Stimulated activated CD8-positive, alpha-beta memory T cell treated with anti-CD3 and anti-CD28 coated beads, Interleukin-15, amount 100 ng/mL, for 24 hours (primary cell): ENCODE measurements at places on chromosomes 5 and 9.

DNA sequence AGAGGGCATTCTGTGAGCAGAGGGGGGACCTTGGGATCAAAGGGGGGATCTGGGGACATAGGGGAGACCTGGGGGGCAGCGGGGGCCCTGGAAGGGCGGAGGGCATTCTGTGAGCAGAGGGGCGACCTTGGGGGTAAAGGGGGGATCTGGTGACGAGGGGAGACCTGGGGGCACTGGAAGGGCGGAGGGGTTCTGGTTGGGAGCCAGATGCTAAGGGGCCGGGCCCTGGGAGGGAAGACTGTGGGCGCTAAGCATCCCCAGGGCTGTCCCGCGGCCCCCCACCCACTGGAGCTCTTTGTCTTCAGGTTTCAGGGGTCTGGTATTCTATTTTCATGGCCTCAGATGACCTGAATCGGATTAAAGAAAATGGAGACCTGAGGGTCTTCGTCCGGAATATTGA, 748 bp downstream of the LCN9 start:
- no peak for DNase-seq

DNA sequence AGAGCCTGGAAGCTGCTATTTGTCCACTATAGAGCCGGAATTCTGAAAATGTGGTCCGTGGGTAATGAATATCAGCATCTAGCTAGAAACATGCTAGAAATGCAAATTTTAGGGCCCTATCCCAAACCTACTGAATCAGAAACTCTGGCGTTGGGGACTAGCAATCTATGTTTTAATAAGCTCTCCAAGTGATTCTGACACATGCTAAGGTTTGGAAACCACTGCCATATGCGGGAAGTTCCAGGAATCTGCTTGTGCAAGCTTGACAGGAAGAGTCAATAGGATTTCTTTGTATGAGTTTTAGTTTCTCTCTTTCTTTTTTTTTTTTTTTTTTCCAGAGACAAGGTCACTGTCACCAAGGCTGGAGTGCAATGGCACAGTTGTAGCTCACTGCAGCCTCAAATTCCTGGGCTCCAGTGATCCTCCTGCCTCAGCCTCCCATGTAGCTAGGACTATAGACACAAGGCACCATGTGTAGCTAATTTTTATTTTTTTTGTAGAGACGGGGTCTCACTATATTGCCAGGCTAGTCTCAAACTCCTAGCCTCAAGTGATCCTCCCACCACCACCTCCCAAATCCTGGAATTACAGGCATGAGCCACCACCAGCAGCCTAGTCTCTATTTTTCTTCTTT, 26.4 kb upstream of the CARNMT1 start:
- DNase-seq: no peak

DNA sequence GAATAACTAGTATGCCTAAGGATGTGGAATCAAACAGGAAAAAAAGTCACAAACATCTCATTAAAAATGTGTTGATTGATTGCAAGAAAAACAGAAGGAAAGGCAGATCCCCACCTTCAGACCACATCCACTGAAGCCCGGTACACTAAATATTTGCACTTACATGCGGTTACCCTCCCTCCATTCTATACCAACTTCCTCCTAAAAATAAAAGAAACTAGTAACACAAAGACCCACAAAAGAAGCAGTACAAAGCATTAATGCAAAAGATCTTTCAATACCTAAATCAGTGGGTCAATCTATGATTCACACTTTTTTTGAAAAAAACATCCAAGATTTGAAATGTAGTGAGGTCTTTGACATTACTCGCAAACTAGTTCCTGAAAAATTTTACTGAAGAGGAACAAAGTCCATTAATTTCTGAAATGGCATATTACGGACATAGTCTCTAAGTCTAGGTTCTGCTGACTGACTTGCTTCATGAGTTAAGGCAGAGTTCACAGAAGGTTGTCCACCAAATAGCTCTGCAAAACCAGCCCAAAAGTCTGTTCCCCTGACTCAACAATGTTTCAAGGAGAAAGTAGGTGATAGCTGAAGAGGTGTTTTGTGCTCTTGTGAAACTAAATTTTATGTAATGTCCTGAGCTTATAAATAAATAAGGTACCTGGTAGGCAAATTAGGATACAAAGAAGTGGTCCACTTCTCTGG, 100.7 kb downstream of the PAM start:
- DNase-seq: no peak

DNA sequence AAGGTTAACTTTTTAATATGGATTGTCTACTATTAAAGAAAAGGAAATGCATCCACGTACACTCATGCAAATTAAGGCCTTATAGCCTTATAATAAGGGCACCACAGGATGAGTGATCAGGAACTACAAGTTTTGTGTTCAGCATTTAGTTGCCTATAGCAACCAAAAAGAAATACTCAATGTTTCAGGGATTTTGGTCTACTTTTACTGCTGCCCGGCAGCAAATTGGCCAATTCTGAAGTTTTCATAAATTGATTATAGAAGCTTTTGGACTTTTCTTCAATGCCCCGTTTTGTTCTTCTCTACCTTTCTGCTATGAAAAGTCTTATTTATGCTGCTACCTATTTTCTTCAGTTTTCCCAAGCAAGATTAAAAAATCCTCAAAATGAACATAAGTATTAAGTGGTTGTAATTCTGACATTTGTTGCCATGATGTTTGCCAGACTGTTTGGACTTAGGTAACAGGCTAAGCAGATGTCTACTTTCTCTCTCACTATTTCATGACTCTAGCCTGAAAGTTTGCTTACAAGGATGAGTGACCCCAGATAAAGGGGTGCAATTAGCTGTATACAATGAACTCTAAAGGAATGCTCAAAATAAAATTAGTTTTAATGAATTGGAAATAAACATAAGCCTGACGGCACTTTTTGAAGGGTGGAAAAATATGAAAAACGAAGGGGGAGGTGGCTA, 391.5 kb upstream of the DAB2 start:
- DNase-seq: no peak

GRCh38 chr5:15074651-15075050, 203.1 kb upstream of the ANKH start:
- no peak for DNase-seq

GRCh38 chr5:160254706-160255105, 25.4 kb downstream of the FABP6 start:
- DNase-seq: no peak

DNA sequence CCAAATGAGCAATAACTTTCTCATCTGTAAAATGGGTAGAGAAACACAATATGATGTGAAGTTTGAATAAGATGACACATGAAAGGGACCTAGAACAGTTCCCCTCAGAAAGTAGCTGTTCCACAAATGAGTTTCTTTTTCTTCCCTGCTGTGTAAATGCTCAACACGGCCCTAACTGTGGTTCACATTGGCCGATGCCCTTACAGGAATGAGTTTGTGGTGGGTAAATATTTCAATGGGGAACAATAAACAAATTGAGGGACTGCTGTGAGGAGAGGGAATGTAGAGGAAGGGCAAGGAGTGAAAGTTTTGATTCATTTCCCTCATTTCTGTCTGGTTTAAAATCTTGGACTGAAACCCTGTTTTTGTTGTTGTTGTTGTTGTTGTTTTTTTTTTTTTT, 12.8 kb downstream of the C6 start:
- no peak for DNase-seq

DNA sequence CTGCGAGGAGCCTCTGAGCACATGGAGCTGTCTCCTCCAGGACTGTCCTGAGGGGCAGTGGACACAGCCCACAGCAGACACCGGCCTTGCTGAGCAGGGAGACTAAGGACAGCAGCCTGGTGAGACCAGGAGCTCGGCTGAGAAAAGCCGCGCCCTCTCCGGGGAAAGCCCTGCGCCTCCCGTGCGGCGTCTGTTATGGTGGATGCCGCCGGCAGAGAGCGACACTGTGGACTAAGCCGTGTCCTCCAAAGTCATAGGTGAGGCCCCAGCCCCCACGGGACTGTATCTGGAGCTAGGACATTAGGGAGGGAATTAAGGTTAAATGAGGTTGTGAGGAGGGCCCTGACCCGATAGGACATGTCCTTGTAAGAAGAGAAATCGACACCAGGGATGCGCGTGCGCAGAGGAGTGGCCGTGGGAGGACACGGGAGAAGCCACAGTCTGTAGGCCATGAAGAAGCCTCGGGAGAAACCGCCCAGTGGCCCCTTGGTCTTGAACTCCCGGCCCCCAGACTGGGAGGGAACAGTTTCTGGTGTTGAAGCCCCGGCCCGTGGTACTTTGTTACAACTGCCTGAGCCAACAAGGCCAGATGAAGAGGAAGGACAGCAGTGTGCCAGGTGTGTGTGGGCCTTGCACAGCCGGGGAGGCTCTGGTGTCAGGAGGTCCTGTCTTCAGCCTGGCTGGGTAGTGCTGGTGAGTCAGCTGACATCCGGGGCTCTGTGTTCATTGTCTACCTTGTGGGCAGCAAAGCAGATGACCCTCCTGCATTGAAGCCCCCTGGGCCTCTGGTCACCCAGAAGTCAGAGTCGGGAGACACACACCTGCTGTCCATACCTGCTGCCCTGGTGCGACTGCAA, 22.1 kb downstream of the MRPL36 start:
- no peak for DNase-seq

GRCh38 chr5:168401880-168402279, 84.4 kb upstream of the RARS1 start:
- DNase-seq: no peak
